NCI-H460 (cell line): ENCODE measurements at places on chromosomes 6 and 20. TPM values are rescaled to one million over a fixed set of nuclear protein-coding genes. Genes with fewer than 3 reads are reported as not detected.
A peak's percentile ranks its signal among the peaks of the same experiment; 100 is the strongest.

AARS2 gene
- total RNA-seq: 7.8 and 8.5 TPM in 2 replicates

DNA sequence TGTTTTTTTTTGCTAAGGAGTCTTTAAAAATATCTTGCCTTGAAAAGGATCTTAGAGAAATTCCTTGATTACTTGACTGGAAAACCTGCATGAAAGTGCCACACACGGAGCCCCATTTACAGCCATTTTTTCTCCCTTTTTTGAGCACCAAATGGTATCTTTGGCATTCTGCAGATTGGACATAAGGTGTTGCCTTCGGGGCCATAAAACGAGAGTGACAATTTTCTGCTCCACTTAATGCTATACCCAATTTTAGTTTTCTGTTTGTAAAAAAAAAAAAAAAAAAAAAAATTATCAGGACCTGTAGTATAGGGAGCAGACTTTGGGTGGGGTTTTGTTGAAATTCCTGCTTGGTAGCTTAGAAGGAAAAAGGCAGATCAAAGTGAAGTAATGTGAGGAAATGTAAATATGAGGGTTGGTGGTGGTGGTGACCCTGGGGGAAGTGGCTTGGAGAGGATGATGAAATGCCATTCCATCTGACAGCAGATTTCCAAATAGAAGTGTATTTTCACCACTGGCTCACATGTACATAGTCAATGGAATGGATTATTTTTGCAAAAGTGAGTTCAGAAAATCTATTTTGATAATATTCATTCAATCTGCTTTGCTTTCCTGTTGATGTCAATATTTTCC lies 212.1 kb upstream of the SOX4 start:
- DNase-seq: no peak

GRCh38 chr20:45311589-45312211 lies 3.6 kb upstream of the MATN4 start:
- peak; percentile 55 for DNase-seq

PBX2 gene
- 9.7 and 10.7 TPM in 2 replicates for total RNA-seq

MUC22 gene
- total RNA-seq: not detected in 2 replicates

DNA sequence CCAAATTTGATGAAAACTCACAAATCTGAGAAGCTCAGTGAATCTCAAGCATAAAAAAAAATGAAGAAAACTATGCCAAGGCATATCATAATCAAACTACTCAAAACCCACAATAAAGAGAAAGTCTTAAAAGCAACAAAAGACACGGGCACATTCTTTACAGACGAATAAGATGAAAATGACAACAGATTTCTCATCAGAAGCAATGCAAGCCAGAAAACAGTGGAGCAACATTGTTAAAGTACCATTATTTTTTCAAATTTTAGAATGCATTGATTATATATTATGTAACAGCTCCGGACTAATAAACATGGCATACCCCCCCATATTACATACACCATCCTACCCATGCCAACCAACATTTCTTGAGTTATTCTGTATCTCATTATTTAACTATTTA lies 55.3 kb upstream of the INSM1 start:
- DNase-seq: no peak

DNA sequence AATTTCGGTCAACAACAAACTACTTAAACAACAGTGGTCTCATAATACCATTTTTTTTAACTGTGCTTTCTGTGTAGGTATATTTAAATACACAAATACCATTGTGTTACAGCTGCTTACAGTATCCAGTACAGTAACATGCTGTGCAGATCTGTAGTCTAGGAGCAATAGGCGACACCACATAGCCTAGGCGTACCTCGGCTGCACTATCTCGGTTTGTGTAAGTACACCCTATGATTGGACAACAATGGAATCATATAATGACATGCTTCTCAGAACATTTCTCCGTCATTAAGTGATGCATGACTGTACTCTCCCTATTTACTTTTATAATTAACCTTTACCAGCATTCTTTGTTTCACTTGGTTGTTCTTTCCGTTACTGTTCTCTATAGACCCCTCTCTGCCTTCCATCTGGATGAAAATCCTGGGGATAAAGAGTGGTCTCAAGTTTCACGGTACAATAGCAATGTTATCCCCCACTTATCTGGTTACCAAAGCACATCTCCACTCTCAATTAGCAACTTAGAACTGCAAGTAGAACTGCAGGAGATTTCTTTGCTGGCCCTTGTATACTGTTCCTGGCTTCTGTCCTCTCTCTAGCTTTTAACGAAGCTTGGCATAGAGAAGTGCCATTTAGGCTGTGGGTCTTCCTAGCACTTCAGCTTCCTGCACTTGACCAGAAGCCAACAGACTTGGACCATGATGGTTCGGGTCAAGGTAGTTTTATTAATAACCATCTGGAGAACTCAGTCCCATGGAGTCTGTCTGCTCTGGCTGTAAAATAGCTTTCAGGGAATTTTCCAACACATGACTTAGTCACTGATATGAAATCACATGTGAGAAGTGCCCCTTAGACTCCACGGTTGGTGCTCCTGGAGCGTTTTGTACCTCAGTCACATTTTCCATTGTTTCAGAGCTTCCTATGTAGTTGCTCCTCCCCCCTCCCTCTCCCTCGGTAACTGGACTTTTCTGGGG lies 80.4 kb upstream of the POPDC3 start:
- DNase-seq: no peak

- DNase-seq: no peak
These were observed at the start of gene RSPO4 for GRCh38 chr20:1001911-1002681. Gene RSPO4, minus strand, starts transcription at chr20:1002311. Its CDS starts 147 bp downstream, at chr20:1002164.

GRCh38 chr20:2800521-2801285 lies at the start of gene CPXM1:
Gene CPXM1, minus strand, starts transcription at chr20:2800627. Its CDS starts 55 bp downstream, at chr20:2800572.
- no peak for DNase-seq

GRCh38 chr6:20715135-20715806 lies 181.0 kb downstream of the CDKAL1 start:
- no peak for DNase-seq

DNA sequence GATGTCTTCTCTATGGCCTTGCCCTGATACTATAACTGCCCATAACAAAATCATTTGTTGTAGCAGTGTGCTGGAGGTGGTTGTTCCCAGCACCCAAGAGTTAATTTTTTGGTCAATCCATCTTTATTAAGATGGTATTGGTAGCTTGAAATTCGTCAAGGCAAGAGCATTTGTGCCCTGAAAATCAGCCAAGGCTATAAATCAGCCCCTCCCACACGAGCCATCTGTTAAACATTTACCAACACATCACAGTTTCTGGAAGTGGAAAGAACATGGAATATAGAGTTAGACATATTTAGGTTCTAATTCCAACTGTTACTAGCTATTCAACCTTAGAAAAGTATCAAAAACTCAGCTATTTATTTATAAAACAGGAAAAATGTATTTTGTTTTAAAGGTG lies 888.4 kb upstream of the GJE1 start:
- DNase-seq: no peak

HCK gene
- not detected in 2 replicates for total RNA-seq

OPRL1 gene
- 0.17 and 0.32 TPM in 2 replicates for total RNA-seq

- DNase-seq: no peak
These were observed 132.4 kb downstream of the DLL1 start for GRCh38 chr6:170158296-170159021.

DNA sequence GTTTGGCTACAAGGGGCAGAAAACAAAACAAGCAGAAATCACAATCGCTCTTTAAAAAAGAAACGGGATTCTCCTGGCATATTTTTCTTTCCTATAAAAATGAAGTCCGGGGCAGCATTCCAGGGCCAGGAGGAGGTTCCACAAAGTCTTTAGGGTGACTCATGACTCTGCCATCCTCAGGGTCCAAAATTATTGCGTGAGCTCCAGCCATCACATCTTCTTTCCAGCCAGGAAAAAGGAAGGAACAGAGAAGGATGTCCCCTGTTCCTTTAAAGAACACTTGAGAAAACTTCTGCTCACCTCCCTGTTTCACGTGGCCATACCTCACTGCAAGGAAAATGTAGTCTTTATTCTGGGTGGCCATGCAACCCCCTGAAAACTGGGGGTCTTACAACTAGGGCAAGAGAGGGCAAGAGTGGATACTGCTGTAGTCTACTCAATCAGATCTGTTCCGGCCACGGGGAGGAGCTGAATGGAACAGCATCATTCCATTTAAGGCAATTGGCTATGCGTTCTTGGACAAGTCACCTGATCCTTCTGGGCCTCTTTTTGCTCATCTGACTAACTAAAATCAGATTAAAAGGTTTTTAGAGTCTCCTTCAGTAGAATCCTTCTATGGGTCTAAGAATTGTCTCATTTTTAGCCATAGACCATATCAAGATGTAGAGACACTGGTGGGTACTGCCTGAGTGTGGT lies 49.4 kb downstream of the CTCFL start:
- no peak for DNase-seq

DNA sequence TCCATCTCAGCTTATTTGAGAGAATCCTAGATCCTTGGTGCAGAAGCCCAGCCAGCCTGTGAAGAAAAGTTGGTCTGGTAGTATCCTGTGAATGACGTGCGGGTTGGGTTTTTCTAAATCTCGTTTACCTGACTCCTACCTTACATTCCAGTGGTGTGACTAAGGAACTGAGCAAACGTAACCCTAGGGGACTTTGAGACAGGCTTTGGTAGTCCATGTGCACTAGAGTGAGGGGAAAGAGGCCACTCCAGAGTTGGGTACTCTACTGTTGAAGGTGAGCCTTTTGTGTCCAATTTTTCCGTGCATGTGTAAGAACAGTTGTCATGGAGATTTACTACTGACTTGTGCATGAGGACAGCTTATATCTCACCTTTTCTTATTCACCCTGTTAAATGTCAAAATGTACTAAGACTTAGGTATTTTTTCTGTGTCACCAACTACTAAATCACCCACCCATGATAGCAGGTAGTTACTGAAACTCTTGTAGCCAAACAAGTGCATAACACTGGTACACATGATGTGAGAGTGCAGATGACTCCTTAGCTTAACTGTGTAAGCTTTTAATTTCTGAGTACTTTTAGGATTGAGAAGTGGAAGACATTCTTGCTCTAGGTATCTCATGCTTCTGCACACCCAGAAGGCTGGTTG lies 26.3 kb upstream of the PLCG1 start:
- DNase-seq: no peak
